ENCODE measurements at places on chromosomes 11 and 22. TPM values are rescaled to one million over a fixed set of nuclear protein-coding genes. Genes with fewer than 3 reads are reported as not detected.

Gene CXCR5
- 0.03 TPM for total RNA-seq

Gene OR52B6
- total RNA-seq: not detected

Gene LRP4
- 7.1 TPM for total RNA-seq

Gene FAM181B
- total RNA-seq: 0.11 TPM

Gene P2RY6
- 10.8 TPM for total RNA-seq

Gene DDIAS
- 7.6 TPM for total RNA-seq
